Naive thymus-derived CD8-positive, alpha-beta T cell (primary cell): ENCODE measurements at places on chromosomes 2 and 18. TPM values are rescaled to one million over a fixed set of nuclear protein-coding genes. Genes with fewer than 3 reads are reported as not detected.

The FEV gene
- polyA plus RNA-seq = not detected

The NDC80 gene
- polyA plus RNA-seq = 2.9 TPM

The CCDC85A gene
- not detected for polyA plus RNA-seq

The LRP1B gene
- not detected for polyA plus RNA-seq

The KANSL1L gene
- 0.78 TPM for polyA plus RNA-seq

The SERPINB11 gene
- polyA plus RNA-seq = not detected

The GAREM2 gene
- polyA plus RNA-seq = 0.74 TPM

The RAB17 gene
- polyA plus RNA-seq = not detected

The CPLX4 gene
- polyA plus RNA-seq = not detected

The DPYSL5 gene
- not detected for polyA plus RNA-seq

The CABLES1 gene
- polyA plus RNA-seq = not detected

The CBLN2 gene
- polyA plus RNA-seq = not detected

DNA sequence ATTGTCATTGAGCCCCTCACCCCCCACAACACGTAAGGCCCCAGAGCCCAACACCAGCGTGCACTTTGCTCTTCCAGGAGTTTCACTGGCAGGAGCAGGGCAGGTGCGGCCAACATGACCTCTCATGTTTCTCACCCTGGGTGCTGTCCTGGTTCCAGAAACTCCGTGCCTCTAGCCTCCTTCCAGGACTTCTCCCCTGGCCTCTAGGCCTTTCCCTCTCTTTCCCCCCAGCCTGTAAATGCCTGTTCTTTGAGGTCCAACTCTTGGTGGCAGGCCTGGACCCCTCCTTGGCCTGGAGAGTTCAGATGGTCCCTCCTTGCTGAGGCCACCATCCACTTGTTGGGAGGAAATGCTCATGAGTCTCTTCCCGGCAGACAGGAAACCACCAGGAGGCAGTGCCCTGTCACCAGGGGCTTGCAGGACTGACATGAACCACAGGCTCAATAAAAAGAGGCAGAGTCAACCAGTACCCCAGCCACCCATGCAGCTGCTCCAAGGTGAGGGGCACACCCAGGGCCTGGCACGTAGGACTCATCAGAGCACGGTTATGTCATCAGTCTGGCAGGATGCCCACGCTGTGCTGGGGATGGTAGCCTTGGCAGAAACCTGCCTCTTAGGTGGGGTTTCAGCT, 1.5 kb downstream of the MALL start:
- DNase-seq = no peak

GRCh38 chr18:72427721-72428120, 116.4 kb downstream of the CBLN2 start:
- DNase-seq = no peak

GRCh38 chr2:66481100-66481549, 46.2 kb downstream of the MEIS1 start:
- DNase-seq = no peak

DNA sequence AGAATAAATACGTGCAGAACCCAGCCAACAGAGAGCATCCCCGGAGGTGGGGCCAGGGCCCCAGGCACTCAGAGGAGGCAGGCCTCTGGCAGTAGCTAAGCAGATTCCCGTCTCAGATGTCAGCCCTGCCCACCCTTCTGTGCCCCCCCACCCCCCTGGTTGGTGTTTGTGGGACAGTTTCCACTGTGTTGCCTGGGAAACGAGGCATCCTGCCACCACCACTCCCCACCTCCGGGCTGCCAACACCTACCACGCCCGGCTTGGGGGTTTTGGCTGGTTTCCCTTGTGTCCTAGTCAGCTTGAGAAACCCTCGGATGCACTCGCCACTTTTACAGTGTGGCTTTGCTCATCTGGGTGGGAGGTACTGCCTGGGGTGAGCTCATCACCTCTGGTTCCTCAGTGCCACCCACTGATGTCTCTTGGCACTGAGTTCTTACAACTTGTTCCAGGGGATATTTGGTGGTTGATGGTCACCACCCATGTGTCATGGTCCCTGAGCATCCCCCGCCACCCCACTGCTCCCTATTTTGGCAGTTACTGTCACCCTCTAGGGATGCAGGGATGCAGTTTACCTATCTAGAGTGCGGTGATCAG, 72.4 kb upstream of the YWHAQ start:
- peak; percentile 63 for DNase-seq

- DNase-seq = no peak
Observed at GRCh38 chr2:102439065-102439695, 16.2 kb downstream of the IL18RAP start.

GRCh38 chr2:225400060-225400511, 576 bp downstream of the NYAP2 start:
- DNase-seq = no peak

- DNase-seq = no peak
Observed at GRCh38 chr2:222862106-222862908, 1.5 kb downstream of the ACSL3 start.

- DNase-seq = no peak
Observed at GRCh38 chr18:75170022-75170789, 38.7 kb downstream of the PTGR3 start.

GRCh38 chr2:100039291-100039980, 103.0 kb downstream of the AFF3 start:
- no peak for DNase-seq

- DNase-seq = no peak
Observed at GRCh38 chr18:28512357-28512756, 335.4 kb upstream of the CDH2 start.

DNA sequence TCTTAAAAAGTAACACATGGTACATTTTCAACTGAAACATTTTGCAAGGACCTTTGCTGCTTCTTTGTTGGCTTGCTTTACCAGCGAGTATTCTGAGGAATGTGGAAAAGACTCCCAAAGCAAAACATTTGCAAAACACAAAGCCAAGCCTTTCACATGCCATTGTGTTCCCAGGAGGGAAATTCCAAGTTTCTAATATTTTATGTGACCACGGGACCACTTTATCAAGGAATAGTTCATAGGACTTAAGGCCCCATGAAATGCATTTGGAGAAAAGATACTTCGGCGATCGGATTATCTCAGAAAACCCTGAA, 26.2 kb downstream of the CYP27C1 start:
- DNase-seq = no peak

DNA sequence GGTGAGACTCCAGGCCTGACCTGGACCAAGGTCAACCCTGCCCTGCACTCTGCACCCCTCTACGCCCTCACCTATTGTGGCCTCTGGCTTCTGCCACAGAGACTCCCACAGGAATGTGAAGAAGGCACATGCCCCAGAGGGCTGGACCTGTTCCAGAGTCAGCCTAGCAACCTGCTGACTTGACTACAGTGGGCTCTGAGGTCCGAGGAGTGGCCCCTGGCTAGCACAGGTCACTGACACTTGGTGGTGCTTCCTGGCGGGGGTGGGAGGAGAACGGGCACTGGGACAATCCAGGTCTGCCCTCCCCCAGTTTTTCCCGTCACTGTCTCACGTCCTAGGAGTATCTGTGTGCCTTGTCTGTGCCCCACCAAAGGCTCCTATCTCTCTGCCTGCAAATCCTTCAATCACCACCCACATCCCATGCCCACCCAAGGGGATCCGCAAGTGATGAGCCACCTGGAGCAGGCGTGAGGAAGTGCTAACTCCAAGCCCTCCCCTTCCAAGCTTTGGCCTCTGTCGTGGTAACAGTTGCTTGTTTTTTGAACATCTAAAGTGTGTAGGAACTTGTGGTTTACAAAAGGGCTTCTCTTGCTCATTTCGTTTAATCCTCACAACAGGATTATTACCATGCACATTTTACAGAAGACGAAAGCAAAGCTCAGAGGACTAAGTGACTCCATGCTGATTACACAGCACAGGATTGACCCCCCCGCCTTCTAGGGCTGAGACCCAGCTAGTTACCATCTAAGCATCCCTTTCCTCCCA, 86.2 kb downstream of the MCFD2 start:
- no peak for DNase-seq

GRCh38 chr2:63051042-63051794, 588 bp downstream of the OTX1 start:
- no peak for DNase-seq

GRCh38 chr2:11554399-11554716, 20.5 kb downstream of the GREB1 start:
- DNase-seq = no peak

- peak; percentile 54 for DNase-seq
Observed at GRCh38 chr2:233084488-233084887, 24.3 kb downstream of the INPP5D start.

DNA sequence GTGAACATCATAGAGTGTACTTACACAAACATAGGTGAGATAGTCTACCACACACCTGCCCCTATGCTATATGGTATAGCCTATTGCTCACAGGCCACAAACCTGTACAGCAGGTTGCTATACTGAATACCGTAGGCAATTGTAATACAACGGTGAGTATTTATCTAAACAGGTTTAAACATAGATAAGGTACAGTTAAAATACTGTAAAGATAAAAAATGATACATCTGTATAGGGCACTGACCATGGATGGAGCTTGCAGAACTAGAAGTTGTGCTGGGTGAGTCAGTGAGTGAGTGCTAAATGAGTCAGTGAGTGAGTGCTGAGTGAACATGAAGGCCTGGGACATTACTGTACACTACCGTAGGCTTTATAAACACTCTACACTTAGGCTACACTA, 267.0 kb upstream of the HS6ST1 start:
- no peak for DNase-seq

DNA sequence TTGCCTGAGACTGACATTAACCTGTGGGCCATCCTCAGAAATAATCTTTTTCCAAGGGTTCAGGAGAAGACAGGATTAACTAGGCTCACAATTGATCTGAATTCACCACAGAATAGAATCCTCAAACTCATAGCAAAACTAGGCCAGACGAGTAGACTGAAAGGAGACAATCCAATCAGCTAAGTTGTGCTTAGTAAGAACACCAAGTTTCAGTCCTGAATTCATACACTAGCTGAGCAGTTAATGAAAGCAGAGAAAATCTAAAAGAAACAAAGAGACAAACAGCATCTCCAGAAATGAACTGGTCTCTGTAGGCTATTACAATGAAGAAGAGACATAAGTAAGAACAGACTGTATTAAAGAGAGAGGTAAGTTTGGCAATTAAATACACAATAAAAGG, 89.5 kb downstream of the GORASP2 start:
- no peak for DNase-seq
